ENCODE measurements at places on chromosomes 2 and 18.

DNA sequence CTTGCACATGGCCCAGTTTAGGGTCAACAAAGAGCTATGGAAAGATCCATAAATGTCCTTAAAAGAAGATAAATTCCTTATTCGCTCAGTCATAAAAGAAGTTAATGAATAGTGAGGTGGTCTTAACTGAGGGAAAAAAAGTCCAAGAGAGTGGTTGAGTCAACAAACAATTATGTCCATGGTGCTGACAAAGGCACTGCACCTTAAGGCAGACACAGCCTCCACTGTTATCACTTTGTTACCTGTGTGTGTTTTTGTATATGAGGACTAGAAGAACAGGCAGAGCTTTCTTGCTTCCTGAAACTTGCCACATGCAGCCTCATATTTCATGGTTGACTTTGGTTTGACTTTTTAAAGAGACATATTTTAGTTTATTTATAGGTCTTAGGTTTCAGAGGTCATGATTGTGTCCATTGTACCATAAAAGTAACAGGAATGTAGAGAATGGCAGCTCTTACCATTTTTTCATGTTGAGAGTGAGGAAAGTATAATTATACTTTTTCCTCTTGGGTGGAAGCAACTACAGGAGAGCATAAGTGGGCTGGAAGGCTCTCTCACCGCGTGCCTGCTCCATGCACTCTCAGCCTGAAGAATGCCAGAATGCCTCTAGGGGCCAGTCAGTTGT, 93.6 kb downstream of the XRCC5 start:
- no peak for DNase-seq

DNA sequence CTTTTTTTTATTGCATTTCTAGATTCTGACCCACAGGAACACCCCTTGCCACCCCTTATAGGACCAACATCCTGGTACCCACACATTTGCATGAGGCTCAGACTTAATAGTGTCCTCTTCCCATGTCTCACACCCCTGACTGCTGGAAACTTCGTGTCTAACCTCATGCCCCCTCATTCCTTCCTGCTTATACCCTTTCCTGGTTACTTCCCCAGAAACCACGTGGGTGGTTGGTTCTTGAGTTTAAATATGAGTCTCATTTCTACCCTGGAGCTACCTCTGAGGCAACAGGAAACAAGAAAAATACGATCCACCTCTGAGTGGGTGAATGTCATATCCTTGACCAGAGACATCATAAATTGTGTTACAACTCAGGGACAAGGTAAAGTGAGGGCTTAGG, 1.6 kb downstream of the TNP1 start:
- no peak for DNase-seq

DNA sequence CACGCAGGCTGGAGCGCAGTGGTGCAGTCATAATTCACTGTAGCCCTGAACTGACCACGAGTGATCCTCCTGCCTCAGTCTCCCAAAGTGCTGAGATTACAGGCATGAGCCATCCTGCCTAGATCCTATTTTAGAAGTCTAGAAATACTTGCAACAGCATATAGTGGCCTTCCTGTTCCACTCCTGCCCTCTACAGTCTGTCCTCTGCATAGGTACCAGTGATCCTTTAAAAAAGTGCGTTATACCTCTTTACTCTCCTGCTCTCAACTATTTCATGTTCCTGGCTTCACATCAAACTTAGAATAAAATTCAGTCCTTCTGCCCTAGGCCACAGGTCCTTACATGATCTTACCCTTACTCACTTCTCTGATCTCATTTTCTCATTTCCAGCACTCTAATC, 6.0 kb downstream of the COMMD1 start:
- DNase-seq: no peak

- no peak for DNase-seq
Observed at GRCh38 chr18:45503990-45504389, 111.3 kb upstream of the SLC14A2 start.

DNA sequence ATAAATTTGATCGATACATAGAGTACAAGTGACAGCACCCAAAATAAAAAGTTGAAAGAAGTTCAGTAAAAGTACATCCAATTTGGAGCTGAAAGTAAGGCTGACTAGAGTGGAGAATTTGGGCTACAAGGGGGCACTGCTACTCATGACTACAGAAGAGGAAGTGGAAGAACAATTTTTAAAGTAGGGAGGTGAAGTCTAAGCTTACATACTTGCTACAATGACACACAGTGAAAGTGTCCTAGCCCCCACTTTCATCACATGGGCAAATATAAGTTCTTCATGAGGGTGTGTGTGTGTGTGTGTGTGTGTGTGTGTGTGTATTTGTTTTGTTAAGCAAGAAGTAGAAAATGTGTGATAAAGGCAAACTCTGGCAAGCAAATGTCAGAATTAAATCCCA, 45.7 kb downstream of the MAP3K2 start:
- DNase-seq: no peak

GRCh38 chr2:191688934-191689695, 11.2 kb downstream of the NABP1 start:
- no peak for DNase-seq

DNA sequence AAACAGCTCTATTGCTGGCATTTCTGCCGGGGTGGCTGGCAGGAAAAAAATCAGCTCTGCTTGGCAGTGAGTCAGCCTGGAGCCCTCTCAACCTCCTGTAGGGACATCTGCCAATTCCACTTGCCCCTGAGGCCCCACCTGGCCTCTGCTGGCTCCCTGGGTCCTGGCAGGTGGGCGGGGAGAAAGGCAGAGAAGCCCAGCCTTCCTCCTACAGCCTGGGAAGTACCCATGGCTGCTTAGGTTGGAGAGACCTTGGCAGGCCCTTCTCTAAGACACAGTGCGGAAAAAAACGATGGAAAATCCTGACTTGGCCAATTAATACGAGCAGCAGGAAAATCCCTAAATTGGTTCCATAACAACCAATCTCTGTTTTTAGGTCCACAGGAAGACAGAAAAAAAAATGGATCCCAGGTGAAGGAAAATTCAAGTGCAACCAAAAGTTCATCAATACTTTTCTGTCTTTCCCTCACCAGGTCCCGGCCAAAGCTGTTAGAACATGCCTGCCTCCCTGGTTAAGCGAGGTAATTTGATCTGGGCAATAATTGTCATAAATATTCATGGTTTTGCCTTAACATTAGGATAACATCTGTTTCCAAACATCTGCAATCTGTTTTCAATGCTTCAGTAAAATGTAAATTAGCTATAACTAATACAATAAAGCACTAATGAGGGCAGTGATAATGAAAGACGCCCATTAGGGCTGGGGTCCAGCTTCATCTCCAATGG, 245.9 kb downstream of the TFCP2L1 start:
- DNase-seq: no peak

All from right cardiac atrium (tissue), 5 donors.